NCI-H460 (cell line): ENCODE measurements at places on chromosomes 16 and 17. TPM values are rescaled to one million over a fixed set of nuclear protein-coding genes. Genes with fewer than 3 reads are reported as not detected.

GRCh38 chr16:48217708-48218107 is 26.4 kb upstream of the LONP2 start:
- no peak for DNase-seq

- DNase-seq: no peak
Observed at GRCh38 chr17:66776999-66777688, 57.8 kb upstream of the CACNG5 start.

DNA sequence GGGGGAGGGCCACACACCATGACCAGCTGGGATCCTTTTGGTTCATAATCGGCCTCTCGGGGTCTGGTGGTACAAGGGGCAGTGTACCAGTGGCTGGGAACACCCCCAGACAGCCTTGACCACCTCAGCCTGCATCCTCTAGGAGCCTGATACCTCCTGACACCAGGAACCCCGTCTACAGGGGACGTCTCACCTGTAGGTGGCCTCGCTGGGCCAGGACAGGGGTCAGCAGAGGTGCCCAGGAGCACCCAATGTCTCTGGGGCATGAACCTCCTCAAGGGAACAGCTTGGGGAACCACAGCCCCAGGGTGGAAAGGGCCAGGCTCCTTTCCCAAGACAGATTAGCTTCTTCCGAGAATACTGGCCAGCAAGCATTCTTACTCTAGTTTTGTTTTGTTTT is 2.5 kb upstream of the METRNL start:
- DNase-seq: peak; percentile 17

The GGT6 gene
- total RNA-seq: not detected in 2 replicates

The CTF1 gene
- total RNA-seq: 0.59 and 0.92 TPM in 2 replicates
